Foreskin keratinocyte (primary cell): ENCODE measurements at places on chromosomes 6 and 20. TPM values are rescaled to one million over a fixed set of nuclear protein-coding genes. Genes with fewer than 3 reads are reported as not detected.

LTA gene
- total RNA-seq: not detected in 2 replicates

FNDC1 gene
- total RNA-seq: 0.03 and 0.04 TPM in 2 replicates

GRCh38 chr20:57320358-57320757 lies 9.2 kb upstream of the SPO11 start:
- no peak for DNase-seq

DNA sequence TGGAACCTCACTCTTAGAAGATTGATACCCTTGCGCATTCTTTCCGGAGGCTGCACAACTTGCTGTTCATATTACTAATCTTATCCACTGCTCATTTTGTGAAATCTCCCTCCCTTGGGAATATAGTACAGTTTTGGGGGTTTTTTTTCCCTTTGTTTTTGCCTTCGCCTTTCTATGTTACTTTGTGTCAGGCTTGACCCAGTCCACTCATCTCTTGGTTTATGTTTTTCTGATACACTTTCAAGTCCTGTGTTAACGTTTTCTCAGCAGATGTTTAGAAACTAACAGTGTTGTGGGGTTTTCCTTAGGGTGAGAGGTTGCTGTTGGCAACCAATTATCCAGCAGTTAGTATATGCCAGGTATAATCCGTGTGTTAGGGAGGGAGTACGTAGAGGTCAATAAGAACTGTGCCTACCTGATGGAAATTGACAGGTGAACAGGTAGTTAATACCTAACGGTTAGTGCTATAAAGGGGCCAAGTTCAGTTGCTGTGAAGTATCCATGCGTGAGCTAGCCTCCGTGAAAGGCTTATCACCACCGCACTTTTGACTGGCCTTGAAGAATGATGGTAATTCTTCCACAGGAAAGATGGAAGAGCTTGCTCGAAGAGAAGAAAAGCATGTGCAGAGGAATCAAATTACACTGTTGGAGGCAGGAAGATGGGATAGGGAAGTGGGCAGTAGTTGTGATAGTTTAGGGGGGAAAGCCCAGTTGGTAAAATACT lies 1.4 kb downstream of the NFYA start:
- no peak for DNase-seq

DNA sequence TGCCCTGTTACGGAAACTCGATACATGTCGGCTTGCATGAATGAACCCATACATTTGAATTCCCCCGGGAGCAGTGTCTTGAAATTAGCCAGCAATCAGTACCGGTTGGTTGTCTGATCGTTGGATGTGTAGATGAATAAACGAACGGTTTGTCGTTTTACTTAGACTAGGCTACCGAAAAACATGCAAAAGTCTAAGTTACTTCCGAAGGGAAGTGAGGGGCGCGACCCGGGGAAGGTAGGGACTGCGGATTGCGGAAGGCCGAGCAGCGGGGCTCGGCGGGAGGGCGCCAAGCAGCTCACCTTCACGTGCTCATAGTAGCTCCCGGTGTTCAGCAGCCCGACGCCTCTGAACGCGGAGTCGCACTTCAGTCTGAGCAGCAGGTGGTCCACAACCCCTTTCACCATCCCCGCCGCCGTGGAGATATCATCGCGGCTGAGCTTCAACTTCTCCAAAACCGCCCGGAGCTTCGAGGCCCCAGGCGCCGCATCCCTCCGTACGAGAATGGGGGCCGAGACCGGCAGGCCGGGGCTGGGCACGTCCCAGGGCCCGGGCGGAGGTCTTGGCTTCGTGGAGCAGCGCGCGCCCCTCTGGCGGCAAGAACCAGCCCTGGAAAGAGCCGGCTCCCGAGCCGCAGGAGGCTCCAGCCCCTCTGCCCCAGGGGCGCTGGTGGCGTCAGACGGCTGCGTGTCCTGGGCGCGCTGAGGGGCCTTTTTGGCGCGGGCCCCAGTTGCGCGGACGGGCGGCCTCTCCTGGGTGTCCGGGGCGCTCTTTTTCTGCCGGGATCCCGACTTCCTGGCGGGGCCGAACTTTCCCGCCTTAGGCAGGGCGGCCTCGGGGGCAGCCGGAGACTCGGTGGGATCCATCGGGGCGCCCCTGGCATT lies 632 bp downstream of the CGAS start:
- peak; percentile 18 for DNase-seq

DNA sequence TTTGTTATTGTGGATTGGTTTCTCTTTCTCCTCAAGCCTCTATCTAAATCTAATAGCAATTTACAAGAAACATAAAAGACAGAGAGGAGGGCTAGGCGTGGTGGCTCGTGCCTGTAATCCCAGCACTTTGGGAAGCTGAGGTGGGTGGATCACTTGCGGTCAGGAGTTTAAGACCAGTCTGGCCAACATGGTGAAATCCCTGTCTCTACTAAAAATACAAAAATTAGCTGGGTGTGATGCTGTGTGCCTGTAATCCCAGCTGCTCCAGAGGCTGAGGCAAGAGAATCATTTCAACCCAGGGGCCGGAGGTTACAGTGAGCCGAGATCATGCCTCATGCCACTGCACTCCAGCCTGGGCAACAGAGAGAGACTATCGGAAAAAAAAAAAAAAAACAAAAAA lies 46.6 kb downstream of the SLC2A12 start:
- no peak for DNase-seq
